CD4-positive, alpha-beta T cell treated with Interleukin-12 subunit alpha and Interleukin-12 subunit beta, for 1 hour (primary cell): ENCODE measurements at places on chromosomes 7 and 10.

GRCh38 chr7:136635751-136636150 is 232.7 kb upstream of the CHRM2 start:
- no peak for DNase-seq

DNA sequence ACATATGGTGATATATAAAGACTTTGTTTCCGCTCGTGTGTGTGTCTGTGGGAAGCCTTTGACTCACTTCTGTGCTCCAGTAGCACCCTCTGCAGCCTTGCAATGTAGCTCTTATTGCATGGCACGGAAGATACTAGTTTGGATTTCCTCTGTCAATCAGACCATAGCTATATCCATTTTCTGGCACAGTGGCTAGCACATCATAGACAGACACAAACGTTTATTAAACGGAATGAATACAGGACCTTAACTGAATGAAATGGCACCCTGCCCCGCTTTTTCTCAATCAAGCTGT is 124.0 kb upstream of the PTPN20 start:
- DNase-seq: peak; percentile 14

DNA sequence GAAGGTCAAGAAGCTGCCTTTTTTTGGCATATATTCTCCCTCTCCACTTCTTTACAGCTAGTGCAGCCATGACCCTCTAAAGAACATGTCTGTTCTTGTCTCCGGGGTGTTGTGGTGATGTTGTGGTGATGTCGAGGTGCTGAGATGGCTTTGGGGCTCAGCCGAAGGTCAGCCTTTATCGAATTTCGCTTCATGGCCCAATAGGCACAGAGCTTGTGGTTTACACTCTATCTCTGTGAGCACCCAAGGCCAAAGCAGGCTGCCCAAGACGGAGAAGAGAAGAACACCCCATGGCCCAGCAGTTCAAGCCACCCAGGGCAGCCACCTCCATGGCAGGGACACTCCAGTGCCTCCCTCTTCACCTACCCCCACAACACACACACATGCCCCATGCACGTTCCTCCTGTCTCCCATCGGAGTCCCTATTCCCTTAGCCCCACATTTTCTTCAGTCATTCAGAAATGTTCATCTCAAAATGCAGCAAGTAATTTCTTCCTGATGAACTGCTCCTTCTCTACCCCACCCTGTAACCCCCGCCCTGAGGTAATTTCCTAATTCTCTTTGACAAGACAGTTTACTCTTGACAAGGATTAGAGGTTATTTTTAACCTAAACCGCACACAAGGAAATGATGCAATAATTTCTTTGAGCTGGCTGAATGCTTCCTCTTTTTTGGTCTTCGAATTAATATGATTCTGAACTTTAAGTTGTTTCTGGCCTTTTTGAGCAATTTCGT is 18.6 kb upstream of the ADRB1 start:
- peak; percentile 45 for DNase-seq

DNA sequence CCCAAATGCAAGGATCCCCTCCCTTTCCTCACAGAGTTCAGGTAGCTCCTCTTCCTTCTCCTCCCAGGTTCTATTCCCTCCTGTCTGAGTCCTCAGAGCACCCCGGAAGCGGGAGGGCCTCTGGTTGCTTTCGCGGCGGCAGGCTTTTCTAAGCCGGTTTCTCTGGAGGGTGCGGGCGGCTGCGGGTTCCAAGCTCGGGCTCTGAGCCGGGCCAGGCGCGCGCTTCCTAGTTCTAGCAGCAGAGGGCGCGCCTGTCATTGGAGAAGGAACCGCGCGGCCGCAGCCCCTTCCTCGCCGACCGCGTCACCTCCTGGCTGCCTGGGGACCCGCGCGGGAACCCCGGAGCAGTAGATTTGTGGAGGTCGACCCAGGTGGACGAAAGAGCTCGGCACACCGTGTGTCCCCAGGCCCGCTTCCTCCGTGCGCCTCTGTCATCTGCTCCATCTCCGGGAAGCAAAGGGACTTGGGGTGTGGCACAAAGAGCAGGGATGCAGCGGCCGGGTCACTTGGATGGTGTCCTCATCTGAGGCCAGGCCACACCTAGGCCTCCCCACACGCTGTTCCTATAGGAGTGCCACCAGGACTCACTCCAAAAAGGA is 389.0 kb upstream of the PODXL start:
- DNase-seq: peak; percentile 2

- no peak for DNase-seq
Measured at GRCh38 chr7:35700865-35701264, 5.9 kb upstream of the HERPUD2 start.

GRCh38 chr7:148676291-148676690 is 22.4 kb upstream of the CUL1 start:
- DNase-seq: no peak

DNA sequence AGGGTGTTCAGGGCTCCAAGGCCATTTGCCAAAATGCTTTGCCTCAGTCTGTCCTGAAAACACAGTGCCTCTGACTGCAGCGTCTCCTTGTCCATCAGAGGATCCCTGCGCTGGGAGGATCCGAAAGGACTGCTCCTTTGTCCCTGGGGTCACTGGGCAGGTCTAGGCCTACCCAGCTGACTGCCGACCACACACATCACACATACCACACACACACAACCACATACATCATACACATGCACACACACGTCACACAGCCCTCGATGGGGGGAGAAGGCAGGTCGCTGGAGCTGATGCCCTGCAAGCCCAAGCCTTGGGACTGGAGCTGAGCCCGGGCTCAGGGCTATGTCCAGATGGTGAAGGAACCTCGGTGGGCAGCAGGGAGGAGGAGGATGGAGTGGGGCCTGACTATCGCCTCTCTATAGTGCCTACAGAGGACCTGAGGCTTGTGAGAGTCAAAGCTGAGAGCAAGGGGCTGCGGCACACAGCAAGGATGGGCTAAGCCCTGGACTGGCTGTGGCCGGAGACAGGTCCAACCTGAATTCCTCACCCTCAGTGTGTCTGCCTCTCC is 29.1 kb downstream of the GPRIN2 start:
- no peak for DNase-seq

- DNase-seq: no peak
Measured at GRCh38 chr7:70432567-70433001, 699.4 kb upstream of the GALNT17 start.

- peak; percentile 82 for DNase-seq
Measured at GRCh38 chr7:105388356-105389087, at the start of gene SRPK2. Gene SRPK2 (minus strand): TSS chr7:105388921.

DNA sequence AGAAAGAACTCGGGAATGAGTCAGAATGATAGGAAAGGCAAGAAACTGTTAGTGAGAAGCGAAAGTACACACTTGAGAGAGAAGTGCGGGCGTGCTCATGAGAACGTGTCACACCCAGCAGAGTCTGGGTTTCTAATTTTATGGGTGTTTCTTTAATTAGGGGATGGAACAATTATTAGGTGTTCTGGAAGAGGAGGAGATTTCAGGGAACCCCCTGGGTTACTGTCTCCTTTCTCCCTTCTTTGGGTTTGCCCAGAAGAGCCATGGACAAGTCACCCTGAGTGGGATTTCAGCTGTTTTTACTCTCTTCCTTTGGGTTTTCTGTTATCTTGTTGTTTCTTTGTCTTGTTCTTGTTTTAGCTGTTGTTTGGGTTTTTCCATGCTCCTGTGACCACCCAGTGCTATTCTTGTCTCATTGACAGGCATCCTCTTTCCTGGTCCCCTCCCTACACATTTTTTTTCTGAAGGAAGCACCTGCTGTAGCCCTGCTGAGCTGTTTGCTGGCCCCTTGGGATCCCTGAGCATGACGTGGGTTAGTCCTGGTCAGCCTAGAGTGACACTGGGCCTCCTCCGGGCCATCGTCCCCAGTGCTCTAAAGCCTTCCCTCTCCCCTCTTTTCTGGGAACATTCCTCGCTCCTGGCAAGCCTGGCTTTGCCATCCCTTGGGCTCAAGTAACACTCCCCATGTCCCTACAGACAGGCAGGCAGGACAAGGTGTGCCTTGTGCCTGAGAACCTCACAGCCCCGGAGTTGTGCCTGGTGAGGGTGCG is 3.5 kb downstream of the SH2D4B start:
- DNase-seq: no peak

DNA sequence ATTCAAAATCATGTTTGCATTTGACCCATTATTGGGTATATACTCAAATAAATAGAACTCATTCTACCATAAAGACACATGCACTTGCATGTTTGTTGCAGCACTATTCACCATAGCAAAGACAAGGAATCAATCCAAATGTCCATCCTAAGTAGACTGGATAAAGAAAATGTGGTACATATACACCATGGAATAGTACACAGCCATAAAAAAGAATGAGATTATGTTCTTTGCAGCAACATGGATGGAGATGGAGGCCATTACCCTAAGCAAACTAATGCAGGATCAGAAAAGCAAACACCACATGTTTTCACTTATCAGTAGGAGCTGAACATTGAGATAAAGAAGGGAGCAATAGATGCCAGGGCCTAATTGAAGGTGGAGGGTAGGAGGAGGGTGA is 12.0 kb upstream of the HHEX start:
- no peak for DNase-seq

GRCh38 chr7:81079746-81080145 is 160.9 kb upstream of the SEMA3C start:
- DNase-seq: no peak

DNA sequence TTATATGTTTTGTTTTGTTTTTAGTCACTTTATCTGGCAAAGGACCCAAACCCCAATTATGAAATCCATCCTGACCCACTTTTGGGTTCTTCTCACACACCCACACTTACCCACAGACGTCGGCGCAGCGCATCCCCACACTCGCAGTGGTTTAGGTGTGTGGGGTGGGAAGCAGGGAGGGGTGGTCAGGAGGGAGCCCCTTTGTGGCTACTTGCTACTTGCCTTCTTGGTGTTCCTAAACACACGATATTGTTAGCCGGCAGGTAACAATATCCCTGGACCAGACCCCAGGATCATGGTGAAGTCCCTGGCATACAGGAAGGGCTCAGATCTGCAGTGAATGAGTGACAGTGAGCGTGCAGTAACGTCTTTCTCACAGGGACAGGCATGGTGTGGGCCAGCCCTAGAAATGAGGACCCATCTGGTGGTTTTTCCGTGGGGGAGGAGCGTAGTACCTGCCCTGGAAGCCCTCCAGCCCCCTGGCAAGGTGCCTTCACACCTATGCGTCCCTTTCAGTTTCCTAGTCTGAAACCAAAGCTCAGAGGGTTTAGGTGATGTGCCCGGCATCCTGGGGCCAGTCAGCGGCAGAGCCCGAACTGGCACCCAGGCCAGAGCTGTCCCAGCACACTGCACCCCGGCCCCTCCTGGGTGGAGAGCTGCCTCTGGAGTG is 4.4 kb downstream of the SPOCK2 start:
- DNase-seq: peak; percentile 75

- no peak for DNase-seq
Measured at GRCh38 chr7:139118234-139118804, 8.8 kb upstream of the ZC3HAV1 start.

GRCh38 chr10:48608279-48608681 is 3.4 kb upstream of the ARHGAP22 start:
- DNase-seq: peak; percentile 22

GRCh38 chr10:26555719-26556368 is 117.7 kb downstream of the APBB1IP start:
- DNase-seq: no peak

DNA sequence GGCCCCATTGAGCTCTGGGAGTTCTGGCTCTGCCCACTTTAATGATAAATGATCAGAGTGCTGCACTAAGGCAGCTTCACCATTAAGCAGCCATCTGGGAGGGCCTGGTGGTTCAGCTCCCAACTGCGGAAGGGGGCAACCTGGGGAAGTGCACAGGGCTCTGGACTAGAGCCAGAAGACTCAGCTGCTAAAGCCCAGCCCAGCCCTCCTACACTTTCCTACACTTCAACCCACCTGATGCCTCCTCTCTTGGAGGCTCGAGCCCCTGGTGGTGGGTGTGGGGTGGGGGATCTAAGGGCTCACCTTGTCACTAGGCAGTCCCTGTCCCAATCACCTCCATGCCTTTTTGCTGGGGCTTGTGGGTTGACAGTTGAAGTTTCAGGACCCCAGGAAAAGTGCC is 60.6 kb upstream of the ANTXRL start:
- no peak for DNase-seq

- DNase-seq: no peak
Measured at GRCh38 chr7:158559356-158559755, 28.3 kb downstream of the PTPRN2 start.

DNA sequence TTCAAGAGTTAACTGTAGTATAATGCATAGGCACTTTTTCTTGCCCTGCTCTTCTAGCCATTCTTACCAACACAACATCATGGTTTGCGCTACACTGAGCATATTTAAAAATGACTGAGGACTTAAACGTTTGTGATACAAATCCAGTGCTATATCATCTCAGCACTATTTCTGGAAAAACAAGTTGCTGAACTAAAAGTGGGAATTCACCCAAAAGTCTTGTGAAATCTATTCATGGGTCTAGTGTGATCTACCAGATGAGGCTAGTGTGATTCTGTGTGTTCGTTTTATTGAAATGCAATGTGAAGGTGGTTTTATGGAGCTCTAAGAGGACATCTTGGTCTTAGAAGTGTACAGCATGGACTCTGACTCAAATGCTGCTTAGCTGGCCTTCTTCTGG is 584.6 kb upstream of the POM121L12 start:
- DNase-seq: no peak

- no peak for DNase-seq
Measured at GRCh38 chr10:53005612-53006345, 233.2 kb upstream of the MBL2 start.

DNA sequence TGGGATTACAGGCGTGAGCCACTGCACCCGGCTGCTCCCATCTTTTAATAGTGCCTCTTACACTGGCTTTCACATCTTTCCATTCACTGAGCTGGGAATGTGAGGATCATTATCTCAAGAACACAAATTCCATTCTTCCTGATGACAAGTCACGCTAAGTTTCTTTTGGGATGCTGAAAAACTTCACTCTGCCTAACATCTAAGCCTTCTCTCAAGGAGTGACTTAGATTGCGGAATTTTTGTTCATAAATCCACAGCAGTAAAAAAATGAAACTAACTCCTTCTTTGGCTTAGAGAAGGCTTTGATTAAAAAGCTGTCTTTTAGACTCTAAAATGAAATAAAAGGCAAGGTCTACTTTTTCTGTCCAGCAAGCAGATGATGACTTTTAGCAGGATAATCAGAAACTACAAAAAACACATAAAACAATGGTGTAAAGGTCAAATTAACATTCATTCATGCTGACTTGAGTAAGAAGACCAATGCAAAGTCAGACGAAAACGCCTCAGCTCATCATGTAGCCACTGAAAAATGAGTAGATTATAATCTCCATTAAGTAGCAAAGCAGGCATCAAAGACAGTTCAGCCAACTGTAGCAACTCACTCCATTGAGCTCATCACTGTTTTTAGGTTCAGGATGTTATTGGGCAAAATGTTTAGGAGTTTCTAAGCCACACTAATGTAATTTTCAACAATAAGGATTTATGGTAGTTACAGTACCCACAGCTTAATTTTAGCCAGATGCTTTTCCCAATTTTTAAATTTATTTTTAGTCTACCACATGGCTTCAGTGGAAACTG is 178.8 kb downstream of the ELMO1 start:
- no peak for DNase-seq

GRCh38 chr10:132392184-132392800 is 4.7 kb upstream of the PWWP2B start:
- no peak for DNase-seq

GRCh38 chr10:27439101-27439500 is 65.0 kb upstream of the RAB18 start:
- DNase-seq: no peak
